ENCODE measurements at places on chromosomes 3 and 15.

- no peak for DNase-seq
These were observed 177.3 kb downstream of the SATB1 start for GRCh38 chr3:18247776-18248310.

DNA sequence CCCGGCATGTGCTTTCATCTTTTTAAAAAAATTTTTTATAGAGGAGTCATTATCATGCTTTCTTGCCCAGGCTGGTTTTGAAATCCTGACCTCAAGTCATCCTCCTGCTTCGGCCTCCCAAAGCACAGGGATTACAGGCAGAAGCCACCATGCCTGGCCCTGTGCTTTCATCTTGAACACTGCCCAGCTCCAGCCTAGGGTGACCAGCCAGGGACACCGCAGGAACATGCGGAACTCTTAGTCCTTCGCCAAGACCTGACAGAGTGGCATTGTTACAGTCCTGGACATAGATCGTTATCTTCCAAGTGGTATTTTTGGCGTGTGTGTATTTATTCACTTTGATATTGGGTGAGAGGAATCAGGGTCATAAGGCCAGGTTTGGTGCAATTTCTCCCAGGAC lies 7.9 kb upstream of the FURIN start:
- no peak for DNase-seq

GRCh38 chr3:53225181-53225580 lies 30.6 kb downstream of the TKT start:
- no peak for DNase-seq

GRCh38 chr15:66908744-66909095 lies 156.7 kb upstream of the SMAD3 start:
- no peak for DNase-seq

DNA sequence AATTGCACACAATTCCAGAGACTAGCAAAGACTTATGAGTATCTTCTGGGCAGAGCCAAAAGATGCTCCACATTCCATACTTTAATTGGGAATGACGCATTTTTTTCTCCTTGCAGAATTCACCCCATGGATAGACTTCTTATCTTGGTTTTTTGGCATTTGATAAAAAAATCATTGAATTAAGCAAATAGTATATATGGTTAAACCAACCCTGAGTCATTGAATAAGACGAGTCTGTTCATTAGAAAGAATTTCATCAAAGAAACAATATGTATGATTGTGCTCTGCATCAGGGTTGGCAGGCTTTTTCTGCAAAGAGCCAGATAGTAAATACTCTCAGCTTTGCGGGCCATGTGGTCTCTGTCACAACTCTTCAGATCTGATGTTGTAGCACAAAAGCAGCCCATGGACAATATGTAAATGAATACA lies 9.2 kb upstream of the PDZRN3 start:
- no peak for DNase-seq
